Karpas-422 (cell line): ENCODE measurements at places on chromosomes 2 and 18.

DNA sequence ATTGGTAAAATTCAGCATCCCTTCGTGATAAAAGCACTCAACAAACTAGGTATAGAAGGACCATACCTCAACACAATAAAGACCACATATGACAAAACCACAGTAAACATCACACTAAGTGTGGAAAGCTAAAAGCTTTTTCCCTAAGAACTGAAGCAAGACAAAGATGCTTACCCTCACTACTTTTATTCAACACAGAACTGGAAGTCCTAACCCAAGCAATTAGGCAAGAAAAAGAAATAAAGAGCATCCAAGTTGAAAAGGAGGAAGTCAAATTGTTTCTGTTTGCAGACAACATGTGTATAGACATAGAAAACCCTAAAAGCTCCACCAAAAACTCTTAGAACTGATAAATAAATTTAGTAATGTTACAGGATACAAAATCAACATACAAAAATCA lies 271.7 kb downstream of the RBM43 start:
- no peak for DNase-seq

- DNase-seq, result peak; percentile 71
Observed at GRCh38 chr18:41745166-41746049, 209.6 kb upstream of the PIK3C3 start.

DNA sequence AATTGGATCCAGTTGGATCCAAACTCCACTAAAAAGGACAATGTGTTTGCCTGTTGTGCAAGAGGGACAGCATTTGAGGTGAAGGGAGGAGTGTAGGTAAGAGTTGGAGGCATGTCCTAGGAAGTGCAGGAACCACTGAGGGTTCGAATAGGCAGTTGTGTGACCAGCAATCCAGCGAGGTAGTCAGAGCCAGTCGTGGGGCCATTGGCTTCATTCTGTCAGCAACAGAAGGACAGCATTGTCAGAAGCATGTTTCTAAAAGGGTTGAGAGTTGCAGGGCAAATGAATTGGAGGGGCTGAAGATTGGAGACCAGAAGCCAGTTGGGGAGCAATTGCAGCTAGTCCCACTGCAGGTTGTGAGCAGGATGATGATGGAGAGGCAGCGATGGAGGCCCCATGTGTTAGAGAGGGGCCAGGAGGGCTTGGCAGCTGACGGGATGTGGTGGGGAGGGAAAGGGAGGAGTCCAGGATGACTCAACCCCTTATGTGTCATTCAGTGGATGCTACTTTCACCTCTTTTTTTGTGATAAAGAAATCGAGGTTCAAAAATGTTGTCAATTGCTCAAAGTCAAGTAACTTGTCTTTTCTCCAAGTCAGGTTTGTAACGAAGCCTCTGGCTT lies 96.7 kb upstream of the SIX3 start:
- no peak for DNase-seq

- DNase-seq, result no peak
Observed at GRCh38 chr2:224711381-224711780, 4.8 kb downstream of the CCDC195 start.

GRCh38 chr2:138059487-138060300 lies 95.4 kb downstream of the HNMT start:
- DNase-seq, result no peak

DNA sequence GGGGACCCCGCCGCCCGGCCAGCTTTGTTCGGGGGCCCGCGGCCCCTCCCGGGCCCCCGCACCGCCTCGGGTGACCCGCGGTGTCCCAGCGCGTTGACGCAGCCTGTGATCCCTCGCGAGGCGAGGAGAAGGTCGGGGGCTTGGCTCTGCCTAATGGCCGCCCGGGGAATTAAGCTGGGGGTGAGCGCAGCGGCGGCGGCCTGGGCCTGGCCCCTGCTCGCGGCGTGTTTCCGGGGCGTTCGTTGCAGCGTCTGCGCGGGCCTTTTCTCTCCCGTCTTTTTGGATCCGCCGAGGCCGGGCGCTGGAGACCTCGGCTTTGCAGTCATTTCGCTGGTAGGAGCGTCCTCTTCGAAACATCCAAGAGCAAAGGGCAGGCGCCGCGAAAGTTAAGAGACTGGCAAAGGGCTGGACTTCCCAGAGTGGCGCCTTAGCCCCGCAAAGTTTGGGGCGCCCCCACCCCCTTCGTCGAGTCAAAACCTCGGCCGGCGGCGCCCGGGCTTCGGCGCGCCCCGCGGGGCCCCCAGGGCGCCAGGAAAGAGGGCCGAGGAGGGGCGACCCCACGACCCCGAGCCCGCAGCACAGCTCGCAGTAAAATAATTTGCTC lies 1.3 kb downstream of the SALL3 start:
- no peak for DNase-seq

DNA sequence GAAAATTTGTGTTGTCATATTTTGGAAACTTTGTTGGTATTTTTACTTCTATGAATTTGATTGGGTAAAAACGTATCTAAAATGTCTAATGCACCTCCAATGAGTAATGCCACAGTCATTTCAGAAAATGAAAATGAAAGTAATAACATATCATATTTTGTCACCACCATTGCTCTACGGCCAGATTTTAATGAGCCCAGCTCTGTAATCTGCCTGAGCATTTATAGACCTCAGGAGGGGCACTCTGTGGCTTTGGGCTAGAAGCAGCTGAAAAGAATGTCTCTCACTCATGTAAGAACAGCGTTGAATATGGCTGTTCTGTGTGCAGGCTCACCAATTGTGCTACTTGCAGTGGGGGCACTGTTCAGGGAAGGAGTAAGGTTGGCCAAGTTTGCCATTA lies 32.7 kb upstream of the ABCA12 start:
- no peak for DNase-seq

DNA sequence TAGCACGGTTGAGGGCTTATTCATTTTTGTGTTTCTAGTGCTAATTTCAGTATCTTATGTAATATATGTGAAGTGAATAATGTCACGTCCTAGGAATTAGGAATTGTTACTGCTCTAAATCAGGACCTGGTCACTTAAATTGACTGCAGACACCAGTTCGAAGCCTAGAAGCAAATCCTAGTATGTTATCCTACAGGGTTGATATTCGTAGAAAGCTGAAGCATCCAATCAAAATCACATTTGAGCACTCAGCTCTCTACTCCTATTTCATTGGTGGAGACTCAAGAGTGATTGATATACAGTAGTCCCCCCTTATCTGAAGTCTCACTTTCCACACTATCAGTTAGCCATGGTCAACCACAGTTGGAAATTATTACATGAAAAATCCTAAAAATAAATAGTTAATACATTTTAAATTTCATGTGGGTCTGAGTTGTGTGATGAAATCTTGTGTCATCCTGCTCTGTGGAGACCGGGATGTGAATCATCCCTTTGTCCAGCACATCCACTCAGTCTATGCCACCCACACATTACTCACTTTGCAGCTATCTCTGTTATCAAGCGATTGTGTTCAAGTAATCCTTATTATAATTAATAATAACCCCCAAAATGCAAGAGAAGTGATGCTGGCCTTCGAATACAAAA lies 35.2 kb upstream of the SCN9A start:
- no peak for DNase-seq
